ENCODE measurements at places on chromosomes 11 and 22. TPM values are rescaled to one million over a fixed set of nuclear protein-coding genes. Genes with fewer than 3 reads are reported as not detected.

DNA sequence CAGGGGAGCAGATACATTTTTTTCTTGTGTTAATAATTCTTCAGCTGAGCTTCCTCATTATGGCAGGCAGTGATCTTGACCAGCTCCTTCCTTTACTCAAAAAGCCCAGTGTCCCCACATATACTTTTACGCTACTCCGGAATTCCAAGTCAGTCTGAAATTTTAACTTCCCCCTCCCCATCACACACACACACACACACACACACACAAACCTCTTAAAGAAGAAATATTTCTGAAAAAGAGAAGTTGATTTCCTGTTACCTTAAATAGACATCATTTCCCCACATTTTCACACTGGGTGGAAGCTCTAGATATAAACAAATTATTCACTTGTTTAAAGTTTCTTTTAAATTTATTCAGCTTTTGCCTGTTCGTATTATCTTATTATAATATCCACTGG, 113.9 kb downstream of the DBX1 start:
- H3K27me3 ChIP-seq: no peaks in the 10 kb centered on the region
- H3K4me1 ChIP-seq: peaks cover 16% of the 10 kb centered on the region
- peaks cover 56% of the 10 kb centered on the region for H3K36me3 ChIP-seq
- no peak overlapping the region for H3K4me3 ChIP-seq
- H3K27ac ChIP-seq: no peak overlapping the region
- DNase-seq: no peak

- H3K27ac ChIP-seq: no peak overlapping the region
- DNase-seq: no peak
- no peak overlapping the region for H3K4me3 ChIP-seq
- H3K27me3 ChIP-seq: no peaks in the 10 kb centered on the region
- H3K36me3 ChIP-seq: 0 out of 3 replicates have a peak, but pooled peaks cover 2% of the 10 kb centered on the region
- H3K4me1 ChIP-seq: no peaks in the 10 kb centered on the region
Observed at GRCh38 chr22:46934746-46935491, 172.5 kb downstream of the TBC1D22A start.

GRCh38 chr22:25569983-25570382, 5.5 kb downstream of the GRK3 start:
- no peak overlapping the region for H3K4me3 ChIP-seq
- H3K27me3 ChIP-seq: no peaks in the 10 kb centered on the region
- no peak overlapping the region for H3K27ac ChIP-seq
- H3K36me3 ChIP-seq: no peaks in the 10 kb centered on the region

DNA sequence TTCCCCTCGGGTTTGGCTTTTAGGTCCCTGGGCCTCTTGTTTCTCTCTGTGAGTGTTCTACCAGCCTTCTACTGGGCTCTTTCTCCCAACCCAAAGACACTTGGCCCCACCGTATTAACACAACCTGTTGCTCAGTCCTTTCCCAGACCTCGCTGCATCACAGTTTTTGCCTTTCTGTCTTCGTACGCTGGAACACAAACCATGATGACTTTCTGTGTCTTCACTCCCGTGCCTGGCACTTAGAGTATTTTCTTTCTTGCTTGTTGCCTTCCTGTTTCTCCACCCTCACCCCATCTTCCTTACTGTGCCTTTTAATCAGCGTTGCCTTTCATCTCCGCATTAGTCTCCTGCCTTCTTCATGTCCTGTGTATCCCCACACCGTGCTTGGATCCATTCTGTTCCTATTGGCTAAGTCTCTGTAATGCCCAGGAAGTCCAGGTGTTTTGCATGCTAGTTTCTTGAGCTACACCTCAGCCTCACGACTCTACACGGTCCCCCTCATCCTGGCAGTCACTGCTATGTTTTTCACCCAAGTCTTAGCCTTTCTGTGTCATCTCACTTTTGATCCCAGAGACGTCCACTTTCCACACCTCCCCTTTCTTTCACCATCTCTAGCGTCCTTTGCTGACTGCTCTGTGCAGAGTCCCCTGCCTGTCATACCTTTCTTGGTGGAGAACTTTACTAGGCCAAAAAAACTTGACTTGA, 1.6 kb downstream of the MARK2 start:
- H3K27ac ChIP-seq: no peak overlapping the region
- peaks cover 18% of the 10 kb centered on the region for H3K36me3 ChIP-seq
- DNase-seq: no peak
- peak overlapping the region; percentile 95 for H3K4me3 ChIP-seq
- H3K4me1 ChIP-seq: peaks cover 14% of the 10 kb centered on the region

GRCh38 chr11:17588721-17589120, 41.7 kb downstream of the OTOG start:
- no peak overlapping the region for H3K4me3 ChIP-seq
- H3K36me3 ChIP-seq: no peaks in the 10 kb centered on the region
- no peaks in the 10 kb centered on the region for H3K4me1 ChIP-seq
- no peak overlapping the region for H3K27ac ChIP-seq
- H3K27me3 ChIP-seq: peaks cover 2% of the 10 kb centered on the region

- H3K27ac ChIP-seq: no peak overlapping the region
- H3K36me3 ChIP-seq: no peaks in the 10 kb centered on the region
- no peaks in the 10 kb centered on the region for H3K4me1 ChIP-seq
- DNase-seq: no peak
- H3K4me3 ChIP-seq: no peak overlapping the region
- no peaks in the 10 kb centered on the region for H3K27me3 ChIP-seq
Observed at GRCh38 chr22:32606181-32606580, 131.6 kb downstream of the FBXO7 start.

- H3K4me3 ChIP-seq: no peak overlapping the region
- no peak for DNase-seq
- H3K4me1 ChIP-seq: no peaks in the 10 kb centered on the region
- no peak overlapping the region for H3K27ac ChIP-seq
- H3K36me3 ChIP-seq: peaks cover 7% of the 10 kb centered on the region
Observed at GRCh38 chr11:12403122-12403996, 26.0 kb downstream of the PARVA start.

DNA sequence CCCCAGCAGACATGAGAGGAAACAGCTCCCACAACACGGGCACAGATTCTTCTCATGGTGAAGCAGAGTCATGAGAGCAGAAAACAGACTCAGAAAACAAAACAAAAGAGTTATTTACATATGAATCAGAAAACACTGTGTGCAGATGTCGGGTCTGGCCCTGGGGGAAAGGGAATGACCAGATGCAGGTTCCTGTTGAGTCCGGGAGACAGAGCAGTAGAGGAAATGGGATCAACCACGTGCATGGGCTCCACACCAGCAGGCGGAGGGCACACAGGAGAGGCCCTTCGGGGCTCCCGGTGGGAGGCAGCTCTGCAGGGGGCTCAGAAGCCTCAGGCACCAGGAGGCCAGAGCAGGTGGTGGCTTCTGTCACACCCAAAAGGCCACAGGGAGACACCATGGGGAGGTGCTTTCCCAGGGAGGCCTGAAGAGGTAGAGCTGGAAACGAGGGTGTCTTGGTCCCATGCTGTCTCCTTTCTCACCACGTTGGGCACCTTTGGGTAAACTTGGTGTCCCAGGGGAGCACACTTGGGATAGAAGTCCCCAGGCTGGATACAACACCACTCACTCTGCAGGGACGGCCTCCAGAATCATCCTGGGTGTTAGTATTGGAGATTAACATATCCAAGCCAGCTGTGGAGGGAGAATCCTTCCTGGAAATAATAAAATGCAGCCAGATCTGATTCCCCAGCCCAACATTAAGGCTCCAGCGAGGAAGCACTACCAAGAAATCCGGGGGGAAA, 764.7 kb downstream of the BRD1 start:
- DNase-seq: peak; percentile 40
- no peaks in the 10 kb centered on the region for H3K27me3 ChIP-seq

DNA sequence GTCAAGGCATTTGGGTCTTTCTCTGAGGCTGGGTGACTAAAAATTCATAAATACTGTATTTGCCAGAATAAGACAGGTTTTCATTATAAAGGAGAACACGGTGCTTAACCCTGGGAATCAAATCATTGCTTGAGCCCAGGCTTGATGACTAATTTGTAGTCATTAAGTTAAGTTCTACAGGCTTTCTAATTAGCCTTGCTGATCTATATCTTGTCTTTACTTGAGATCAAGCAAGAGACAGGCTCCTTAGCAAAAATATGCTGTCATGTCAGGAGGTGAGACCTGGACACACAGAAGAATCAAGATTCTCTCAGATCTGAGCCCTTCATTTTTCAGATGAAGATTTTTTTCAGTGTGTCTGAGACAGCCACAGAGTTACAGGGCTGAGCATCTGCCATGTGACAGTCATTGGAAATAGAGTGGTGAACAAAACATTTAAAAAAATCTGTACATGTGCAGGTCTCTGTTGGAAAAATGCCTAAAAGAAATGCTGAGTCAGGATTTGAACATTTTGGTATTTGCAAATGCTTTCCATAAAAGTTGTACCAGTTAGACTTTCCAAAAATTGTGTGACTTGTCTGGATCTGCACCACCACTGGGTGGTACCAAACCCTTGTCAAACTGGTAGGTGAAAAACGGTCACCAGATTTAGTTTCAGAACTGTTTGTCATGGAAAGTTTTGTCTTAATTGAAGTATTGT, 14.6 kb downstream of the ACAT1 start:
- H3K27ac ChIP-seq: no peak overlapping the region
- H3K4me1 ChIP-seq: no peaks in the 10 kb centered on the region
- no peaks in the 10 kb centered on the region for H3K27me3 ChIP-seq
- no peak overlapping the region for H3K4me3 ChIP-seq
- peaks cover 5% of the 10 kb centered on the region for H3K36me3 ChIP-seq

DNA sequence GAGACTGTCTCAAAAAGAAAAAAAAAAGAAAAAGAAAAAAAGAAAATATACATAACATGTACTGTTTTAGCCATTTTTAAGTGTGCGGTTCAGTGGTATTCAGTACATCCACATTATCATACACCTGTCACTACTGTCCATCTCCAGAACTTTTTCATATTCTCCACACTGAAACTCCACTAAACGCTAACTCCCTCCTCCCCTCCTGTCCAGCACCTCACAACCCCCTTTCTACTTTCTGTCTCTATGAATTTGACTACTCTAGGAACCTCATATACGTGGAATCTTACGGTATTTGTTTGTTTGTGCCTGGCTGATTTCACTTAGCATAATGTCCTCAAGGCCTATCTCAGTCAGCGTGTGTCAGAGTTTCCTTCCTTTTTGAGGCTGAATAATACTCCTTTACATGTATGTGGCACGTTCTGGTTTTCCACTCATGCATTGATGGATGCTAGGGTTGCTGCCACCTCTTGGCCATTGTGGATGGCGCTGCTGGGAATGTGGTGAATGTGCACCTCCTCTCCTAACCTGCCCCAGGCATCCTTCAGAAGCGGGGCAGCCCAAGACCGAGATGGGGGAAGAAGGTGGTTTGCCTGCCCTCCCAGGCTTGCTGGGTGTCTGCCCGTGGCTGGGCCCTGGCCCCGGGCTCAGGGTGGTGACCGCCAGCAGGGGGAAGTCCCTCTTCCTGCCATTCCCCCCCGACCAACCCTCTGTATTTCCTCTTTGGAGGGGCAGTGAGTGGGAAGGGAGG, 60.5 kb downstream of the BCR start:
- peak; percentile 67 for DNase-seq
- H3K4me1 ChIP-seq: peaks cover 27% of the 10 kb centered on the region
- H3K27me3 ChIP-seq: no peaks in the 10 kb centered on the region
- peak overlapping the region; percentile 87 for H3K27ac ChIP-seq
- H3K36me3 ChIP-seq: peaks cover 27% of the 10 kb centered on the region

- no peaks in the 10 kb centered on the region for H3K27me3 ChIP-seq
- H3K4me3 ChIP-seq: peak overlapping the region; percentile 55
- DNase-seq: peak; percentile 43
- no peaks in the 10 kb centered on the region for H3K36me3 ChIP-seq
Observed at GRCh38 chr11:34185926-34186841, 80.8 kb downstream of the NAT10 start.

- no peak overlapping the region for H3K4me3 ChIP-seq
- H3K4me1 ChIP-seq: no peaks in the 10 kb centered on the region
- H3K27ac ChIP-seq: no peak overlapping the region
- no peaks in the 10 kb centered on the region for H3K36me3 ChIP-seq
Observed at GRCh38 chr11:119388103-119388502, 6.6 kb upstream of the USP2 start.

POU2AF1 gene
- not detected for total RNA-seq

DNA sequence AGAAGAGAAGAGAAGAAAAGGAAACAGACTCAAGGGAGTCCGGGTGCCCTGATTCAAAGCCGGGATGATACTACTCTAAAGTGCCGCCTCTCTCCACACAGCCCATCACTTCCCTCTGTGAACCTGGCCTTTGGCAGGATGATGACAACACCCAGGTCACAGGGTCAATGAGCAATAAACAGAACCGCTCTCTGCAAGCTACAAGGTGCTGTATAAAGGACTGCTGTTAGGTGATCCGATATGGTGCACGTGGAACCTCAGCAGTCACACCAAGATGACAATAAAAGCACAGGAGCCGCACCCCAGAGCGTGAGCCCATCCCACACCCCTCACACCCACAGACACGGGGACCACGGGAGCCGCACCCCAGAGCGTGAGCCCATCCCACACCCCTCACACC, 10.7 kb downstream of the TTLL1 start:
- H3K4me1 ChIP-seq: no peaks in the 10 kb centered on the region
- no peak overlapping the region for H3K4me3 ChIP-seq
- H3K36me3 ChIP-seq: no peaks in the 10 kb centered on the region
- H3K27me3 ChIP-seq: no peaks in the 10 kb centered on the region

- peak overlapping the region; percentile 36 for H3K4me3 ChIP-seq
- H3K36me3 ChIP-seq: peaks cover 51% of the 10 kb centered on the region
- H3K27me3 ChIP-seq: no peaks in the 10 kb centered on the region
- peaks cover 2% of the 10 kb centered on the region for H3K4me1 ChIP-seq
- H3K27ac ChIP-seq: no peak overlapping the region
Observed at GRCh38 chr22:31647523-31648320, 14.3 kb downstream of the PISD start.

DNA sequence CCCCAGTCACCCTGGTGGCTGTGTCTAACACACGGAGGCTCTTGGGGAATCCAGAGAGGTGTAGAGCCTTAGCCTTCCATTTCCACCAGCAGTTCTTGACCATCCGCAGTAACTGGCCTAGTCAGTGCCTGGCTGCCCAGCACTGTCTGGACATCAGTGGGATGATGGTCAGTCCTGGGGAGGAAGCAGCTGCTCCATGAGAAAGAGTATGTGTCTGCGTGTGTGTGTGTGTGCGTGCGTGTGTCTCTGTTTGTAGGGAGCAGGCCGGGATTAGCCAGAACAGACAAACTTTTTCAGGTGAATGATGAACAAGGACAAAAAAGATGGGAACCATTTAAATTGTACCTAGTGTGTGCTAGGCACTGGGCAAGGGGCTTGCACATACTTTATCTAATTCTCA, 109.3 kb upstream of the SYT13 start:
- H3K27me3 ChIP-seq: no peaks in the 10 kb centered on the region
- H3K27ac ChIP-seq: no peak overlapping the region
- no peak for DNase-seq
- no peak overlapping the region for H3K4me3 ChIP-seq
- H3K36me3 ChIP-seq: no peaks in the 10 kb centered on the region

- no peak for DNase-seq
- H3K27ac ChIP-seq: no peak overlapping the region
- no peaks in the 10 kb centered on the region for H3K36me3 ChIP-seq
- no peak overlapping the region for H3K4me3 ChIP-seq
- no peaks in the 10 kb centered on the region for H3K27me3 ChIP-seq
Observed at GRCh38 chr22:27554841-27555456, 246.6 kb downstream of the MN1 start.

DNA sequence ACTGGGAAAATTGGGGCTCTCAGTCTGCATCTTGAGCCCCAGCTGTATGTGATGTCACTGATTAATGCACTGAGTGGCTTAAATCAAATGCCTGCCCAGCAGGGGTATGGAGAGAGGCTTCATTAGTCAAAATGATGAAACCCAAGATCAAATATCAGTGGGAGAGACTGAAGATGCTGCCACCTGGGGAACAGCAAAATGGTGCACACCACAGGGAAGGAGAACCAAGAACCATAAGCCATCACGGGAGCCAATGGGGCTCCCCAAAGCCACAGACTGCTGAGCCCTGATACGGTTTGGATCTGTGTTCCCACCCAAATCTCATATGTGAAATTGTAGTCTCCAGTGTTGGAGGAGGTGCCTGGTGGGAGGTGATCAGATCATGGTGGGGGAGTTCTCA, 85.6 kb downstream of the CTTN start:
- peaks cover 20% of the 10 kb centered on the region for H3K36me3 ChIP-seq
- H3K4me1 ChIP-seq: no peaks in the 10 kb centered on the region
- DNase-seq: no peak
- H3K4me3 ChIP-seq: no peak overlapping the region
